ENCODE measurements at places on chromosomes 11 and 22.
A peak's percentile ranks its signal among the peaks of the same experiment; 100 is the strongest.

GRCh38 chr11:32107647-32108046 is 16.8 kb downstream of the RCN1 start:
- DNase-seq = no peak

GRCh38 chr22:37047006-37047405 is 4.5 kb upstream of the KCTD17 start:
- DNase-seq = no peak

GRCh38 chr11:76212086-76213035 is 6.1 kb upstream of the WNT11 start:
- no peak for DNase-seq

GRCh38 chr22:37448516-37449127 is 21.3 kb upstream of the ELFN2 start:
- no peak for DNase-seq

DNA sequence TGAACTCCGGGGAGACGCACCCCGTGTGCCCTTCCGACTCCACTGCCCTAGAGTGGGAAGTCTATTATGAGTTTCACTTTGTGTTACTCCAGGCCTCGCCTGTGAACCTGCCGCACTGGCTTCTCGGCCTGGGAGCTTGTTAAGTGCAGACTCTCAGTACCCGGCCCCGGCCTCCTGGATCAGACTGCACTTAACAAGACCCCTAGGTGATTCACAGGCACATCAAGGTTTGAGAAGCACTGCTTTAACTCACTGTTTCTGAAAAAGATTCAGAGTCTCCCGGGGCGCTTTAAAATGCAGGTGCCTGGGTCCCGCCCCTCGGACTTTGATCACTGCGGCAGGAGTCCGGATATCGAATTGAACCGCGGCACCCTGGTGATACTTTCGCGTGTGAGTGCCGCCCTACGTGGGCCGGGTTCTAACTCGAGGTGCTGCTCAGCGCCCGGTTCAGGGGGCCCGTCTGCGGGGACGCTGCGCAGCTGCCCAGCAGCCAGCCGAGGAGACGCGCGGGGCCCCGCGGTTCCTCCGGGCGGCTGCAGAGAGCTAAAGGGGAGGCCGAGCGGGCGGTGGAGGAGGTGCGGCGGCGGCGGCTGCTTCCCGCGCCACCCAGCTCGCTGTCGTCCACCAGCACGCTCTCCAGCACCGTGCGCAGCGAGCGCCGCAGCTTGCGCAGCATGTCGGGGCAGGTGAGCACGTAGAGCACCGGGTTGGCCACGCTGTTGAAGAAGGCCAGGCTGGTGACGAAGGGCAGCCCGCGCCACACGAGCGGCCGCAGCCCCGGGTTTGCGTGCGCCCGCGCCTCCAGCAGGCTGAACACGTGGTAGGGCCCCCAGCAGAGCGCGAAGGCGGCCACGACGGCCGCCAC is 3.4 kb downstream of the PTGDR2 start:
- DNase-seq = no peak

DNA sequence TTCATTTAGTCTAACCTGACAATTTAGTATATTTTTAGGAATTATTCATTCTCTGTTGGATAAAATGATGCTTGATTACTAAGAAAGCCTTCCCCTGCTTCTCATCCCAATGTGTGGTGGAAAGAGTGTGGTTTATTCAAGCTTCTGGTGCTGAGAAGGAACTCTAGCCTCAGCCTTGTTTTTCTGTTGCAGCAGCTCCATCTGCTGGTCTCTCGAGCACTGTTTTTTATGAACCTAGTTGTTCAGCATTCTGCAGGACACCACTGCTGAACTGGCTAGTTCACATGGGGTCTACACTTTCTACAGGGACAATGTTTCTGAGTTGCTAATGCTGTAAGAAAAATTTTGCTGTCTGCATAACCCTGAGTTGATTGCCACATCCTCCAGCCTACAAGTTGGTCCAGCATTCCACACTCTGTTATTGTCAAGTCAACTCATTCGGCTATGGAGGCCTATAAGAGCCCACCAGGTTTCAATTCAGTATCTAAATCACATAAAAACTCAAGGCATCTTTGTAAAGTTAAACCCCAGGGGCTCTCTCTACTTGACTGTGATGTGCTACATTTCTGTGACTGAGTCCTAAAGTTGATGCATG is 14.3 kb downstream of the OR2AG2 start:
- peak; percentile 32 for DNase-seq

DNA sequence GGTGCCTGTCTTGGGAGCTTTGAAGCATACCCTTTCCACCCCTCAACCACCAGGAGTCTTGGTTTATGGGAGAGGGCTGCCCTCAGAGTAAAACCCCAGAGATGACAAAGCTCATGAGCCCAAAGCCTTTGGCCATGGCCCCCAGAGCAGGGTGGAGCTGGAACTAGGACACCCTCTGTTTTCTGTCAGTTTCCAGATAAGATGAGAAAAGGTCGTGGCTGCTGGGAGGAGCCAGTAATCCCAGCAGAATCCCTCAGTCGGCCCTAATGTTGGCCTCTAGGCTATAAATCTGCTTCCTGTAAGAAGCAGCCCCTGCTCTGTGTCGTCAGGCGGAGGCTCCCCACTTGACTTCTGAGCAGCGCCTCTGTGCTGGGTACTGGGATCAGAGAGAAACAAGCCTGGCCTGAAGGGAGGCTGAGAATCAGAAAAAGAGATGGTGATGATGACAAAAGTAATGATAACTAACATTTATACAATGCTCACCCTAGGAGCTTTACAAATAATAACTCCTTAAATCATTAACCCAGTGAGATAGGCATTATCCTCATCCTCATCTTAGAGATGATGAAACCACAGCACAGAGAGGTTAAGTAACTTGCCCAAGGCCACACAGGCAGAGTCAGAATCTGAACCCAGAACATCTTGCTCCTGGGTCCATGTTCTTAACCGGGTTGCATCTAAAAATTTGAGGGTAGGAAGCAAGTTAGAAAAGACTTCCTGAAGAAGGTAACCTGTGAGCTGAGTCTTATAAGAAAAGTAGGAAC is 471.4 kb downstream of the SOX6 start:
- DNase-seq = no peak

DNA sequence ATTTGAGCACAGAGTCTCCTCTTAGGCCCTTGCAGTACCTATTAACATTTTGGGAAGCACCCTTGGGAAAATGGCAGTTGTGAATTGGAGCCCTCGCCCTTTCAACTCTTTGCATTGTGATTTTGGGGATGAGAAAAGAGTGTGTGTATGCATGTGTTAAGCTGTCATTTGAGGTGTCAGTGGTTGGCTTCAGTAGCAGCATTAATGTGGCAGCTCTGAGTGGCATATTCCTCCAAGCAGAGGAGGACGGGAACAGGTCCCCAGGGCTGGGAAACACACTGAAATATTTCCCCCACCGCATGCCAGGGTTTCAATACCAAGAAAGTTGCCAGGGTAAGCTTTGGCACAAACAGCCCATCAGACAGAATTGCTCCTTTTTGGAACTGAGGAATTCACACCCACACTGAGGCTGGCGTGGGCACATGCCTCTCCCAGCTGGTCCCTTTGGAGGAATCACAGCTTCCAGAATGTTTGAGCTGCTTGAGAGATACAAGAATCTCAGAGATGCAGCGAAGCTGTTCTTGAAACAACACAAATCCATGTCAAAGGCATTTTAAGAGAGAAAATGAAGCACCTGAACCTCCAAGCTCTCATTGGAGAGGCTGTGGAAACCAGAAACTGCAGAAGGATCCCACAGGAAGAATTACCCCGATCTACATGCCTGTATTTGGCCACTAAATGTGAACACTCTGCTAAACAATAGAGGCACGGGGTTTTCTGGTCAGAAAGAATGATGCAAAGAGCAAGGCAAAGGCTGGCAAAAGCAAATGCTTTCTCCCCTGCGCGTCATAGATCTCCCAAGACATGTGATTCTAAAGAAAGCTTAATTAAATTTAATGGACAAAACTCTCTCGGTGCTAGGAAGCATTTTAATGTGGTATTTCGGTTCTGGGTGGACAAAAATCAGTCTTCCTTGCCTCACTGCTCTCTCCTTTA is 67.2 kb upstream of the RCN1 start:
- DNase-seq = no peak

DNA sequence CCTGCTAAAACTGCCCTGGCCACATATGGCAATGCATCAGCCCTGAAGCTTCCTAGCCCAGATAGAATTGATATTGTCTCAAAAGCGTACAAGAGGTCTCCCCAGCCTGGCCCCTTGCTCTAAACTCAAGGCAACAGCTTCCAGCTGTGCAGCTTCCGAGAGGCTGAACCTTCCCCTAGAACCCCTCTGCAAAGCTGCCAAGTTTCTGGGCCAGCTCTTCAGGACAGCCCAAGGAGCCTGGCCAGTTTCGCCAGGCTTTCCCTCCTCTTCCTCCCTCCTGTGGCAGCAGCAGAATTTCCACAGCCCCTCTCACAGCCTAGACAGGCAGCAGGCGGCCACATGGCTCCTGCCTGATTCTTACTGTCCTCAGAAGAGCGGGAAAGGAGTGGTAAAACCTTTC is 34.5 kb downstream of the NUMA1 start:
- no peak for DNase-seq

- peak; percentile 96 for DNase-seq
Observed at GRCh38 chr11:10659339-10660216, 34.0 kb downstream of the IRAG1 start.

Data from HCT116 (cell line).